NCI-H1105 treated with DMSO at 0.1 percent for 48 hours (cell line): ENCODE measurements at places on chromosomes 16 and 17.

DNA sequence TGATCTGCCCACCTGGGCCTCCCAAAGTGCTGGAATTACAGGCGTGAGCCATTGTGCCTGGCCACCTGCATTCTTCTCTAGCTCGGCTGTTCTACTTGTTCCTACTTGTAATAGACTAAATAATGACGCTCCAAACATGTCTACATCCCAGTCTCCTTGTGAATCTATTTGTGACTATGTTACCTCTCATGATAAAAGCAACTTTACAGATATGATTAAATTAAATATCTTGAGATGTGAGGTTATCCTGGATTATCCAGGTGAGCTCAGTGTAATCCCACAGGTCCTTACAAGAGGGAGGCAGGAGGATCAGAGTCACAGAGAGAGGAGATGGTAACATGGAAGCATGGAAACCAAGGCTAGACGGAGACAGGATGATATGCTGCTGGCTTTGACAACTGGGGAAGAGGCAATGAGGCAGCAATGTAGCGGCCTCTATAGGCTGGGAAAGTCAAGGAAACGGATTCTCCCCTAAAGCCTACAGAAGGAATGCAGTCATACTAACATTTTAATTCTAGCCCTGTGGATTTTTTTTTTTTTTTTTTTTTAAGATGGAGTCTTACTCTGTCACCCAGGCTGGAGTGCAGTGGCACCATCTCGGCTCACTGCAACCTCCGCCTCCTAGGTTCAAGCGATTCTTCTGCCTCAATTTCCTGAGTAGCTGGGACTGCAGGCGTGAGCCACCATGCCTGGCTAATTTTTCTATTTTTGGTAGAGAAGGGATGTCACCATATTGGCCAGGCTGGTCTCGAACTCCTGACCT lies 5.0 kb upstream of the LASP1 start:
- no peak for DNase-seq

DNA sequence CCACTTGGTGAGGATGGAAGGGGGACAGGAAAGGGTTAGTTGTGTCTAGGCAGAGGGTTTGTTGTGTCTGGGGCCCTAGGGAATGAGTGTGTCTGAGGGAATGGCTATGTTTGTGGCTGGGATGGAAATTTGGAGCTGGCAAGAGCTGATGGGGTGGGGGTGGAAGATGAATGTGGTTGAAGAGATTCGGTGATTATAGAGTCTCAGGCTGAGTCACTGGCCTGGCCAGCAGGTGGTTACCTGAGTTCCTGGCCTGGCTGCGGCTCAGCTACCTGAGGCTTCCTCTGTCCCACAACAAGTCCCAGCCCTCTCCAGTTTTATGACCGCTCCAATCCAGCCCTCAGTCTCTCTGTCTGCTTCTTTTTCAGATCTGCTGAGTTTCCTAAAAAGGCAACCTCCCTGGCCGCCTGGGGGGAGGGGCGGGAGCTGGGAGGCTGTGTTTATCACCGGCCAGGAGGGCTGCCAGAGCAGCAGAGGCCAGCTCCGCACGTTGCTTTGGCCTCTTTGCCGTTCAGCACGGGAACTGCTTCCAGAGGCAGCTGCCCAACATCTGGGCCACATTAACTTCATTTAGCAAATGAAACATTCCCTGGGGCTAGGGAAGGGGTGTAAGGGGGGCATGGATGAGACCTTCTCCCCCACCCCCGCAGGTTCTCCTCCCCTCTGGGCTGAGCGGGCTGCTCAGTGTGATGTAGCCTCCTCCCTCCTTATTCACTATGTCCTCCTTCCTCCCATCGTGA lies 21.8 kb downstream of the ITGB3 start:
- DNase-seq = no peak

DNA sequence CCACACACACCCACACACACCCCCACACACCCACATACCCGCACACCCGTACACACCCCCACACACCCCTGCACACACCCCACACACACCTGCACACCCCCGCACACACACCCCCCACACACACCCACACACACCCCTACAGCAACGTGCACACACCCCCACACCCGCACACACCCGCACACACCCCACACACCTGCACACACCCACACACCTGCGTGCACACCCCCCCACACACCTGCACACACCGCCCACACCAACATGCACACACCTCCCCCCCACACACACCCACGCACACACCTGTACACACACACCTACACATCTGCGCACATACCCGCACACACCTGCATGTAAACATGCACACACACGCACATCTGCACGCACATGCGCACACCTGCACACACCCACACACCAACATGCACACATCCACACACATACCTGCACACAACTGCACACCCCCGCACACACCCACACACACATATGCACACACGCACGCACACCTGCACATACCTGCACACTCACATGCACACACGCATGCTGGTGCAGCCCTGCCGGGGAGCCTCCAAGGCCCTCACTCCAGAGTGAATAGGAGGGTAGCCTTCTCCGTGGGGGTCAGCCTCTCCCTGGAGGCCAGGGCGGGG lies 7.5 kb downstream of the ASPSCR1 start:
- no peak for DNase-seq

GRCh38 chr17:5581655-5582054 lies 2.7 kb downstream of the NLRP1 start:
- DNase-seq = no peak
